ENCODE measurements at places on chromosomes 2 and 18.

GRCh38 chr18:7497081-7497480 lies 70.0 kb upstream of the PTPRM start:
- DNase-seq, result no peak

DNA sequence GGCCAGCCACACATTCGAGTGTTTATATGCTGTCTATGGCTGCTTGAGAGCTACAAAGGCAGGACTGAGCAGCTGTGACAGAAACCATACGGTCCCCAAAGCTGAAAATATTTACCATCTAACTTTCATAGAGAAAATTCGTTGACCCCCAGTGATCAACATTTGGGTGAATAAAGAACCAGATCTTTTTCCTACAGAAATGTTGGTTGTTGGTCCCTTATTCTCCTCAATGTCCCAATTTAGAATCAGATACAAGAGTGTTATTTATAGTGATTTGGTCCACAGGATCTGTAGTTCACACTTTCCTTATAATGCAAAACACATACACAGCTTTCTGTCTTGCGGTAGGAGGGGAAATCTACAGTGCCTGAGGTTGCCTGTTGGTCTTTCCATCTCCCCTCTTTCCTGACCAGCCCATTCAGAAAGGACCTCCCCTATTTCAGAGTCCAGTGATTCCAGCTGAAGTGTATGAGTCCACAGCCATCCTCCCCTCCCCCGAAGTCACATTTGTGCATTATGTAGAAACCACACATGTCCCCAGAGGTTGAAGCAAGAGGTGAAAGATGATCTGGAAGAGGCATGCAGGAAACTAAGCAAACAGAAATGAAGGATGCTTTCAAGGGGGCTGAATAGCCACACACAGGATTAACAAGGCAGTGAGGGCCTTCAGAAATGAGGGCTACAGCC lies 61.9 kb downstream of the SPRED2 start:
- no peak for DNase-seq

DNA sequence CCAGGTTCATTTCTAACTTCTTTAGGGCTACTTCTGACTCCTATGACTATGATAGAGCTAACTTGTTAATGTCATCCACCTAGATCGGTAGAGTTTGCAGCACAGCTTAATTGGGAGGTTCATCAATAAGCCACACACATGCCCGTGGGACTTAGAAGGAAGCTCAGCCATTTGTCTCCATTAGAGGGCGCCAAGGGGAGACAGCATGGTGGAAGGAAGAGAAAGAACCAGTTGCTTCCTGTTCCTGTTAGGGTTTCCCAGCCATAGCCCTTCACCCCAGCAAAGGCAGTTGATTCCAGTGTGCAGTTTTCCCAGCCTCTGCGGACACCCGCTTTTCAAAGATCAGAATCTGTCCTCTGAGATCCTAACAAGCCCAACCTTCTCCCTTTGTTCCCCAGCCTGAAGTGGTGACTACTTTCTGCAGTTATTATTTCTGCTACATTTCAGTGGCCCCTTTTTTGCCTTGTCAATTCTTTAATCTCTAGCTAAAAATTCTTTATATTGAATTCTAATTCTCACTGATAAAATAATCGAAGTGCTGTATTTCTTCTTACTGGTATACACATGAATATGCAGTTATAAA lies 30.3 kb downstream of the MAIP1 start:
- peak; percentile 77 for DNase-seq

DNA sequence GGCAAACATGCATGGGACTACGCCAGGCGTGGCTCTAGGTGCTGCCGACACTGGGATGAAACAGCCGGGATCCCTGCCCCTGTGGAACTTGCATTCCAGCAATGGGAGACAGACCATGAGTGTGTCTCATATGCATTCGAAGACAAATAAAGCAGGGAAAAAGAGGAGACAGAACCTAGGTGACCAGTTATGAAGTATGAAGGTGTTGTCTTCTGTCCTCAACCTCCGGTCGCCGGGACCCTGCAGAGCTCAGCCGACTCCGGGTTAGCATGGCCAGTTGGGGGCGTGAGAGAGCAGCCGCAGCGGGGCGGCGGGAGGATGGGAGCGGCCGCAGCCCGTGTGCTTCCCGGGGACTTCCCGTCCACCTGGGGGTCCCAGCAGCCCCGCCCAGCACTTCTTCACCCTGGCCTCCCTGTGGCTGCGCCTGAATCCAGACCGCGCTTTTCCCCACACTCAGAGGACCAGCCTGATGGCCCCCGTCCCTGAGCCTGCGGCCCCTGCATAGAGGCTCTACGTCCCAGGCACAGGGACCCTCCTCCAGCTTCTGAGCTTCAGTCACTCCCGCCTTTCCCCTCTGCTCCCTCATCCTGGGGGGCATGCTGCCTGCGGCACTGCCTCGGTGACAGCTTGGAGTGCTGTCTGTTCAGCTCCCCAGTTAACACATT lies 11.4 kb downstream of the ID2 start:
- DNase-seq, result no peak

DNA sequence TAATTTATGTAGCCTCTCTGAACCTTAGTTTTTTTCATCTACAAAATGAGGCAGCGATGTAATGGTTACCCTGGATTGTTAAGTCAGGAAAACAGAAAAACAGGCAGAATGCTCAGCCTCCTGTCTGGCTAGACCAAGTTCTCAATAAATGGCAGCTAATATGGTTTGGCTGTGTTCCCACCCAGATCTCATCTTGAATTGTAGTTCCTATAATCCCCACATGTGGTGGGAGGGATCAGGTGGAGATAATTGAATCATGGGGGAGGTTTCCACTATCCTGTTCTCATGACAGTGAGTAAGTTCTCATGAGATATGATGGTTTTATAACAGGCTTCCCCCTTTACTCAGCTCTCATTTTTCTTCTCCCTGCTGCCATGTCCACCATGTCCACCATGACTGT lies 220.0 kb downstream of the CMPK2 start:
- DNase-seq, result no peak

DNA sequence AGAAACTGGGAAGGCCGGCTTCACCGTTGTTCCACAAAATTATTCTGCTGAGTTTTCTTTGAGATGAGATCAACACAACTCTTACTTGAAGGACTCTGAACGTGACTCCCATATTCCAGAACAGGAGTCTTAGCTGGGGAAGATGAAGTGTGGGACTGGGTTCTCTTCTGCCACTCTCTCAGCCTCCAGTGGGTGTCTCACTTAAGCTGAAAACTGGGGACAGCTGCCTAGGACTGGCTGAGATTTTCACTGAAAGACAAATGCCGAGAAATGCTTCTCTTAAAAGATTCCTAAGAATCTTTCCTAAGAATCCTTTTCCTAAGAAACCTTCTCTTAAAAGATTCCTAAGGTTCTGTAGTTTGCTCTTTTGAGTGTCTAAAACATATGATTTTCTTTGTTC lies 156.6 kb upstream of the LHCGR start:
- no peak for DNase-seq

- no peak for DNase-seq
These were observed 53.7 kb upstream of the BMPR2 start for GRCh38 chr2:202322435-202322834.

- peak; percentile 79 for DNase-seq
These were observed 203.4 kb upstream of the RND3 start for GRCh38 chr2:150690870-150691269.

DNA sequence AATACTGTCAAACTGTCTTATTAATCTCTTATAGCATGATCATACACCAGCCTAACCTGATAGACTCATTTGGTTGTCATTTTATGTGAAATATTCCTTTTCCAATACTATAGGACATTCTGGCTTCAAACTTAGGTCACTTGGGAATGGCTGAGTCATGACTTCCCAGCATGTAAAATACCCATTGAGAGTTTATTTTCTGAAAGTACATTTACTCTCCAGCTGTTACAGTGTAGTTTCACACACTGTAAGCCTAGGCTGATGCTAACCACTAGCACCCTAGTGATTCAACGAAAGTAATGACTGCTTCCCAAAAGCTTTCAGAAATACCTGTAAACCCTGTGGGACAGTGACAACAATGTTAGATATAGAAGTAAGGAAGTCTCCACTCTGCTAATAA lies 93.8 kb downstream of the FIGN start:
- DNase-seq, result peak; percentile 53

GRCh38 chr2:211447548-211447947 lies 891.1 kb downstream of the CPS1 start:
- no peak for DNase-seq

- peak; percentile 21 for DNase-seq
These were observed 654.3 kb downstream of the METTL4 start for GRCh38 chr18:1916869-1917523.

DNA sequence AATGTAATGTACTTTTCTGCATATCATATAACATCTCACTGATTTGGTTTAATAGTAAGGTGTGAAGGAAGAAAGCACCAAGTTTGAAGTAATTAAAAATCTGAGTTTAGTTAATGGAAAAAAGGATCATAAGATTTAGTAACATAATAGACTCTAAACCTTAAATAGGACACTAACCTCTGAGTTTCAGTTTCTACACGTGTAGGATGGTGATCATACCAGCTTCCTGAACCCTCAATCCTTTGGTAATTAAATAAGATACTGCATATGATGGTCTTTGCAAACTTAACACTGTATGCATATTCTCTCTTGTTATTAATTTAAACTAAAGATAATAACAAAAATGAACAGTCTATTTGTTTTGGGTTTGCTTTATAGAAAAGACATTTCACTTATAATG lies 216.8 kb downstream of the NUP35 start:
- DNase-seq, result no peak

DNA sequence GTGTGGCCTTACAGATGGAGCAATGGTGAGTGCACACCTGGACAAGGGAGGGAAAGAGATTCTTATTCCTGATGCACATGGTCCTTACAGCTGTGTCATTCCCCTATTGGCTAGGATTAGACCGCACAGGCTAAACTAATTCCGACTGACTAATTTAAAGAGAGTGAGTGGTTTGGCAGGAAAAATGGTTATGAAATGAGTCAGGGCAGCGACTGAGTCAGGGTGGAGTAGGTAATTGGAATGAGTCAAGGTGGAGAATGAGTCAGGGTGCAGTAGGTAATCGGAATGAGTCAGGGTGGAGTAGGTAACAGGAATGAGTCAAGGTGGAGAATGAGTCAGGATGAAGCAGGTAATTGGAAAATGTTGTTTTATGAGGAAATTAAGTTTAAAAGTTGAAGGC lies 1353.7 kb upstream of the LRRTM1 start:
- peak; percentile 94 for DNase-seq

GRCh38 chr2:204226305-204226880 lies 289.8 kb downstream of the ICOS start:
- no peak for DNase-seq

GRCh38 chr2:83665154-83665553 lies 793.9 kb downstream of the SUCLG1 start:
- no peak for DNase-seq

GRCh38 chr2:127695491-127696472 lies 5.5 kb upstream of the SFT2D3 start:
- peak; percentile 22 for DNase-seq

DNA sequence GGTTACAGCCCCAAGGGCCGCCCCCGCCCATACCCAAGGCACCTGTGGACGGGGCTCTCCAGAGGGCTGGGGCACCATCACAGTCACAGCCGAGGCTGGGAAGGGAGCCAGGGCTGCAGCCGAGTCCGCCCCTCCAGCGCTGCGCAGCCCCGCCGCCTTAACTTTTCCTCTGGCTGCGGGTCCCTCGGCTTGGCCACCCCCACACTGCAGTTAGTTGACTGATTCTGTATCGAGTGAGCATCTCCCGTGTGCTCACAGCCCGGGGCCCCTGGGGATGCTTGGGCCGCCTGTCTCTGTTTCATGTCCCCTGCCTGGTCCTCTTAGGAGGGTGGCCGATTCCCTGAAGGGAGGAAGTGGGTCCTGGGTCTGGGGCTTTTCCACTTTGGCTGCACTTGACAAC lies 33.7 kb downstream of the EMILIN2 start:
- no peak for DNase-seq

DNA sequence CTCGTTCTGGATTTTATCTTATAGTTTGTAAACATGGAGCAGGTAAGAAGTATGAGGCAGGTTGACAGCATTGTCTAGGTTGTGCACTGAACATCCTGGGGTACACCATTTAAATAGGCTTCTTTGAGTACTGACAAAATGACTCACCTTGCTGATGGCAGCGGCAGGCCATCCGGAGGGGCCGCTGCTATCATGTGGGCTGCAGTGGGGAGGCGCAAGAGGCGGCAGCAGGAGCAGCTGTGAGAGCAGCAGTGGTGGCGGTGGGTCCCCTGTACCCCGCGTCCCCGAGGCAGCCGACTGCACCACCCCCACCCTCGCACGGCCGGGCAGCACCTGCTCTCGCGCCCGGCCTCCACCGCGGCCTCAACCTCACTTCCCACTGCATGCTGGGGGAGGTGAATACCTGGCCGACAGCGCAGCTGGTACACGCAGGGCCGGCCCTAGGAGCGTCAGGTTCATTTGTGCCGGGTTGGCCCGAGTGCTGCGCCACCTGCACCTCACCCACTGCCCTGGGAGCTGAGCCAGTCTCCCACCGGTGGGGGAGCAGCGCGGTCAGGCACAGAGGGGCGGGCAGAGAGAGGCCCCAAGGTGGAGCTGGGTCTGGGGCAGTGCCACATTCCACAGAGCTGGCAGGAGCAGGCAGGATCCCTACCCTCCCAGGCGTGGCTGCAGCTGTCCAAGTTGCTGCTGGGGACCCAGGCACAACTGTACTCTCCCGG lies 154.5 kb upstream of the RBMS1 start:
- no peak for DNase-seq

DNA sequence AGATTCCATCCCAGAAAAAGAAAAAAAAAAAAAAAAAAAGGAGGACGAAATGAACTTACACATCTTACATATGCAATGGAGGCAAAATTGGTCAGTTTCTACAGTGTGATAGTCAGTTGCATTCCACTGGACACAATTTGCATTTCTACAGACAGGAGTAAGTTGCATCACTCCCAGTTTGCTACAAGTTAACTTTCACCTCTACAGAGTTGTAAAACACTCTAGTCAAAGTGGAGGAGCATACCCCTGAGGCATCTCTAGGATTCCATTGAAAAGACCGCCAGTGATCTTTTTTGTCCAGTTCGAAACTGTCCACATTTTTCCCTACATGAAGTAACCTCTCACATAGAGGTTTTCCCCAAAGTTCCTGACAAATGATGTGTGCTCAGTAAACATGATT lies 202.8 kb downstream of the VAPA start:
- no peak for DNase-seq

DNA sequence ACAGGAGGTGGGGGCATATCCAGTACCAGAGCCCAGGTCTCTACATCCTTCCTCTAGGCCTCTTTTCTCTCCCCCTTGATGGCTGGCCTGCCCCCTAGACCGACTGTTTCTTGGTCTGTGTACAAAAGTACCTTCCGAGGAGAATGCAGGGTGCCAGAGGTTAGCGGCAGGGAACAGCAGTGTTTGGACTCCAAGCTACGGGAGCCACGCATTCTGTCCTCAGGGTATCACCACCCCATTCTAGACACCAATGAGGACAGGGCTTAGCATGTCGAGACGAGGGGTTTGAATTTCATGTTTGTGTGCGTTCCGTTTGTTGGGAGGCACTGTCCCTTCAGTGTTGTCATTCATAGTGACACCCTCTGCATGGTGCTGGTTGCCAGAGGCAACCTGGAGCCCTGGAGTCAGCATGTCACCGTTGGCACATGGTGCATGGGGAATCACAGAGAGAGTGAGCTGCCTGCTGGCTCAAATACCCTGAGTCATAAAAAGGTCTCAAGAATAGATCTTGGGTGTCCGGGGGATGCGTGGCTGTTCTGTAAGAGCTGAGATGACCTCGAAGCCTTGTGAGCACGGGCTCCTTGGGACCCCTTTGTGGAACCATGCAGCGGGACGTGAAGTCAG lies 57.2 kb upstream of the LDLRAD4 start:
- no peak for DNase-seq
